Central memory CD8-positive, alpha-beta T cell (primary cell): ENCODE measurements at places on chromosomes 2 and 18.
A peak's percentile ranks its signal among the peaks of the same experiment; 100 is the strongest.

GRCh38 chr2:98579926-98580325 is 28.4 kb downstream of the COA5 start:
- no peak overlapping the region for H3K27ac ChIP-seq
- H3K4me1 ChIP-seq = no peaks in the 10 kb centered on the region
- DNase-seq = no peak
- H3K4me3 ChIP-seq = no peak overlapping the region
- H3K27me3 ChIP-seq = no peaks in the 10 kb centered on the region

DNA sequence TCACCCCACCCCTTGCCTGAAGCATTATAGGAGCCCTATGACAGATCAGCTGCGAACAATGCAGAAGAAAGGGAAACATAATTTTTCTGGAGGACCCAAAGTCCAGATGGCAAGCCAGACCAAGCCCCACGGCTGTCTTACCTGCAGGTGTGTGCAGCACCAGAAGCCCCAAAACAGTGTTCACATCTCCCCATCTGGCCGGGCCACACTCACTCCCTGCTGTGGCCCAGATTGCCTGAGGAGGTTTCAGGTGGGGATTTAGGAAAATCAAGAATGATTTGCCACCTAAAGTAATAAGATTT is 11.7 kb upstream of the STK17B start:
- DNase-seq = no peak
- peak overlapping the region; percentile 95 for H3K27ac ChIP-seq

DNA sequence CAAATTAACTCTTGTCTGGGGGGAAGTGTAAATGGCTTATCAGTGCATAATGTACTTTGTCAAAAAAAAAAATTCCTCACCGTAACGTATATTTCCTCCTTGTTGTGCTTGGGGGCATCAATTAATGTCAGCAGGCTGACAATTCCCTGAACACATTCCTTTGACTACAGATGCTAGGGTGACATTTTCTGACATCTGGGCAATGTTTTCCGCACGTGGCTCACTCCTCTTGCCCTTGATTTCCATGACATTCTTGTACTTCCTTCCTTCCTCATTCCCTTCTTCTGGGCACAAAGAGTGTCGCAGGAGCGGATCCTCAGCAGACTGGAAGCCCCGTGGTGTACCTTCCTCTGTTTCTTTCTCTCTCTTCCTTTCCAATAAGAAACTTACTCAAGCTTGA is 173.7 kb downstream of the SP3 start:
- no peaks in the 10 kb centered on the region for H3K36me3 ChIP-seq
- H3K4me3 ChIP-seq = no peak overlapping the region
- peaks cover 46% of the 10 kb centered on the region for H3K27me3 ChIP-seq
- no peak for DNase-seq
- no peaks in the 10 kb centered on the region for H3K4me1 ChIP-seq
- no peak overlapping the region for H3K27ac ChIP-seq

DNA sequence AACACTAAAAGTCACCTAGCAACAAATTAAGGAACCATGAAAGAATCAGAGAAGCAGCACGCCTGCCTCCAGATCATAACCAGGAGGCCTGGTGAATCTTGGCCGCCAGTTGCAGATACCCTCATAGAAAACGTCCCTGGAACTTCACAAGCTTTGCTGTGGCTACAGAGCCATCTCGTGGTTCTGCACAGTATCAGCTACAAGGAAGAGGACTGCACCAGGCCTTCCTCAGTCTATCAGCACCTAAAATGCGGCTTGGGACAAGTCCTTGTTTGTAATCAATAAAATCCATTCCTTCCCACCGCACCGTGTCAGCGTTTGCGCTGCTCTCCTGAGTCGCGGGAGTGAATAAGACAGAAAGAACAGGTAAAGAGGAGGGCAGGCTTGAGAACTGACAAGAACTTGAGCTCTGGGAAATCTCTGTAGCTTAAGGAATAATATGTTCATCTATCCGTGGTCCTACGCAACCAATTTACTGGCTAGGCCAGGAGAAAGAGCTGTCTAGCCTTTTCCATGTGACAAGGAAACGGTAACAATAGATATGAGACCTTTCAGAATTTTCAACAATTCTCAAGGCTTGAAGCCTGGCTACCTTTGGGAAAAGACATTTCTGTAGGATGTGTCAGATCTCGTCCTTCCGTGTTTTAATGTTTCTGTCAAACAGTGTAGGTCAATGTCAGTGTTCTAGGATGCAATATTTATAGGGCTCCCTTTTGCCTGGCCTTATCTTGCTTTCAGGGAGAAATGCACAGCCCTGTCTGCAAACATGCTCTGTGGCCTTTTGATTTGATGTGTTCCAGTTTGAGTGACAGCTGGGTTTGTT is 128.5 kb upstream of the RAB12 start:
- H3K4me1 ChIP-seq = peaks cover 6% of the 10 kb centered on the region
- H3K36me3 ChIP-seq = peaks cover under 1% of the 10 kb centered on the region
- H3K27me3 ChIP-seq = peaks cover 56% of the 10 kb centered on the region

DNA sequence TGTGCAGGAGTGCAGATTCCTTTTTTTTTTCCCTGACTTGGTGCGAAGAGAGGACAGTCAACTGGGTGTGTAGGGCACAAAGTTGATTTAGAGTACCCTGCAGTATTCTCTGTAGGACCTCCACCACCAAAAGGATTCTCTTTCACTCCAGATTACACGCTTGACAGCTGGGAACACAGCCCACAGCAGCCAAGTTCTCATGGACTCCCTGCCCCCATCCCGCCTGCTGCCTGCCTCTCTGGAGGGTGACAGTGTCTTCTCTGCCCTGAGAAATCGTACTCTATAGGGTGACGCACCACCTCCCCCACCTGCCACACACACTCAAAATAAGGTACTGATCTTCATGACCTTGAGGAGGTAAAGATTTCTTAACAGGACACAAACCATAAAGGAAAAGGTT is 26.6 kb upstream of the IHH start:
- no peak overlapping the region for H3K27ac ChIP-seq
- H3K36me3 ChIP-seq = peaks cover 2% of the 10 kb centered on the region
- no peaks in the 10 kb centered on the region for H3K27me3 ChIP-seq
- no peak overlapping the region for H3K4me3 ChIP-seq
- H3K4me1 ChIP-seq = peaks cover 28% of the 10 kb centered on the region

DNA sequence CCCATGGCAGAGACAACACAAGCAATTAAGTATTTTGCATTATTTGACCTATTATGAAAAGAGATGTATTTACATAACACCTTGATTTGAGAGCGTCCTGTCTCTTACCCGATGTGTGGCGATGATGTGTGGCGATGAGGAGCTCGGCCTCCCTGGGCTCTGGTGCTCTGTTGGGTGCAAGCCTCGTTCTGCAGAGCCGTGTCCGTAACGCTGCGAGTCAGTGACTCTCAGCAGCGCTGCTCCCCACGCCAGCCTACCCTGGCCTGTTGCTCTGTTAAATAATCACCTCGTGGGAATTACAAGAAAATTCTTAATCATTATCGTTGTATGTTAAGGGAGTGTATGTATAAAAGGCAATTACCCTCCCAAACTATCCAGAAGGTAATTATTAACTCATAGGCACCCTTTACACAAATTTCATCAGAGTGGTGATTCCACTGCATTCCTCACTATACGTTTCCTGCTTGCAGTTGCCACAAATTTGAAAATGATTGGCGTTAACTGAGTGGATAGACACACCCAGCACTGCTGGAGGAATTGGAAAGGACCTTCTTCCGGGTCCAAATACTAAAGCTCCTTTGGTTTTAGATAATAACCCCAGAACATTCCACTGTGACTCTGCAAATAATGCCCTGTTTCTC is 52.0 kb upstream of the NFATC1 start:
- no peak overlapping the region for H3K27ac ChIP-seq
- DNase-seq = no peak
- peaks cover 25% of the 10 kb centered on the region for H3K36me3 ChIP-seq
- no peaks in the 10 kb centered on the region for H3K27me3 ChIP-seq
- H3K4me3 ChIP-seq = no peak overlapping the region
